ENCODE measurements at places on chromosomes 2 and 18.

GRCh38 chr18:9577361-9577760 is 37.0 kb downstream of the PPP4R1 start:
- DNase-seq, result no peak

DNA sequence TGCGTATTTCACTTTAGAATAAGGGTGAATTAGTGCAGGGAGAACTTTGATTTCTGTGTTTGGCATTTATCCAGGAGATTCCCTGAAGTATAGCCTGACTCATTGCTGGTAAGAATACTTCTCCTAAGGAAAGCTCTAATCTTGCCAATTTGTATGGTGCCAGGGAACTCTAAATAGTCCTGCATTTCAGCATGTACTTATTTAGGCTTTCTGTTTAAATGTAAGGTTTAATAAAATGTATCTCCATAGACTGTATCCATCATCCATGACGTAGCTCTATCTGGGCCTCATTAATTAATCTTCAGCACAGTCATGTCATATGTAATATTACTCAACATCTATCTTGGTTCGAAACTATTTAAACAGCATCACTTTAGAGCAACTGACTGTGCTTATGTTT is 127.7 kb downstream of the DOK6 start:
- DNase-seq, result no peak

GRCh38 chr2:201715459-201715858 is 17.0 kb upstream of the MPP4 start:
- no peak for DNase-seq

GRCh38 chr2:12347066-12347493 is 369.7 kb upstream of the TRIB2 start:
- no peak for DNase-seq

- DNase-seq, result no peak
These were observed 40.6 kb upstream of the TWSG1 start for GRCh38 chr18:9293948-9294347.

DNA sequence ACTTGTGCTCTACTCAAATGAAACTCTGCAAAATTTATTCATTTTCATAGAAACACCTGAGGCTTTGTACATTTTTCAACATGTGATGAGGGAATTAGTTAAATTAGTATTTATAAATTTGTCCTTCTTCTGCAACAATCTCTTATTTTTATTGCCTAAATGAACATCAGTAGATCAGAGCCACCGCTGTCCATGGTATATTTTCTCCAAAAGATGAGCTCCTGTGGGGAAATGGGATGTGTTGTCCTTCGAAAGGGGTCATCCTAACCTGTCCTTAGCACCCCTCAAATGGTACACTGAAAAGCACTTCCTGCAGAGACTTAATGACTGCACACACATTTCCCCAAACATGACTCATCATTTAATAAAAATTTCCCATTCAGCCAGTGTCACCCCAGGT is 714.6 kb downstream of the MBD2 start:
- DNase-seq, result no peak

DNA sequence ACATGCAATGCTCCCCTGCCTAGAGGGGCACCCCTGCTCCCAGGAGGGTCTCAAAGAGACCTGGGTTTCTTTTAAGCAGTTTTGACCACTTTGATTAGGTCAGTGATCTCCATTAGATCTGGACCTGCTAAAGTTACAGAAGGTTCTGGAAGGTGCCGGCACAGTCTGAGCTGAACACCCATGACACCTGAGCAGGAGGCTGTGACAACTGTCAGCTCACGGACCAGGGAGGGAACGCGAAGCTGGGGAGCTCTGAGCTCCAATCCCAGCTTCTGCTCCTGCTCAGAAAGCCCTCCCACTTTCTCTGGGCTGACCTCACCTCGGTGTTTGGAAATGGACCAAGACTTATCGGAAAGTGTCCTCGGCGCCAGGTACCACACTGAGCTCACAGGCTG is 113.8 kb downstream of the NFATC1 start:
- DNase-seq, result no peak

GRCh38 chr2:173854840-173855239 is 110.3 kb downstream of the SP3 start:
- no peak for DNase-seq

DNA sequence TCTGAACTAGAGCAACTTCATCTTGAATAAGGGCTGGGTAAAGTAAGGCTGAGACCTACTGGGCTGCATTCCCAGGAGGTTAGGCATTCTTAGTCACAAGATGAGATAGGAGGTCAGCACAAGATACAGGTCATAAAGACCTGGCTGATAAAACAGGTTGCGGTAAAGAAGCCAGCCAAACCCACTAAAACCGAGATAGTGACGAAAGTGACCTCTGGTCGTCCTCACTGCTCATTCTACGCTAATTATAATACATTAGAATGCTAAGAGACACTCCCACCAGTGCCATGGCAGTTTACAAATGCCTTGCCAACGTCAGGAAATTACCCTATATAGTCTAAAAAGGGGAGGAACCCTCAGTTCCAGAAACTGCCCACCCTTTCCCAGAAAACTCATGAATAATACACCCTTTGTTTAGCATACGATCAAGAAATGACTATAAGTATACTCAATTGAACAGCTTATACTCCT is 109.1 kb downstream of the FIGN start:
- no peak for DNase-seq

DNA sequence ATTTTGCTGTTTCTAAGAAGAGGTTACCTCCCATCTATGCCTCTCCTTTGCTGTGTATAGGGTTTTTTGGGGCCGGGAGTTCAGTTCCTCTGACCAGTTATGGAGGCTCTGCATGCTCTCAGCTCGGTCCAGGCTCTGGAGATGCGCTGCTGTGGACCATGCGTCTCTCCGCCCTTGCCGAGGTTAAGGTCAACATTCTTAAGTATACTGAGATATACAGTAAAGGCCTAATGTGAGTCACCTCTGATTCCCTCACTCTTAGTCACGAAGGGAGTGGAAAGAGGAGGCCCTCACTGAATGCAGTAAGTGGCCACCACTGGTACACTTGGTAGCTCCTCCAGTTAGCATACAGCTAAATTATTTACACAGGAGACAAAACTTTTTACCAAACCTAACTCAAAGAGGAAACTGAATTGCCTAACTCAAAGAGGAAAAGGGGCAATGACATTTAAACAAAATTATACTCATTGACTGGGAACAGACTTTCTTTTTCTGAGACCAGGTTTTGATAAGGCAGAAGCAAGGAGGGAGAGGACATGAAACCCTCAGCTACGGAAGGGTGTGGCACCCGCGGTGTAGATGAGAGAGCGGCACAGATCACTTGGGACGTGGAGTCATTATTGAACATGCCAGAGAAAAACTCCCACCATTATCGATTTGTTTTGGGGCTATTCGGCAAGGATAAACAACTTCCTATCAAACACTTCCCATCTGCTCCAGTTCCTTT is 98.7 kb downstream of the COPS8 start:
- DNase-seq, result no peak

- no peak for DNase-seq
These were observed 37.0 kb downstream of the PUM2 start for GRCh38 chr2:20313659-20314058.

DNA sequence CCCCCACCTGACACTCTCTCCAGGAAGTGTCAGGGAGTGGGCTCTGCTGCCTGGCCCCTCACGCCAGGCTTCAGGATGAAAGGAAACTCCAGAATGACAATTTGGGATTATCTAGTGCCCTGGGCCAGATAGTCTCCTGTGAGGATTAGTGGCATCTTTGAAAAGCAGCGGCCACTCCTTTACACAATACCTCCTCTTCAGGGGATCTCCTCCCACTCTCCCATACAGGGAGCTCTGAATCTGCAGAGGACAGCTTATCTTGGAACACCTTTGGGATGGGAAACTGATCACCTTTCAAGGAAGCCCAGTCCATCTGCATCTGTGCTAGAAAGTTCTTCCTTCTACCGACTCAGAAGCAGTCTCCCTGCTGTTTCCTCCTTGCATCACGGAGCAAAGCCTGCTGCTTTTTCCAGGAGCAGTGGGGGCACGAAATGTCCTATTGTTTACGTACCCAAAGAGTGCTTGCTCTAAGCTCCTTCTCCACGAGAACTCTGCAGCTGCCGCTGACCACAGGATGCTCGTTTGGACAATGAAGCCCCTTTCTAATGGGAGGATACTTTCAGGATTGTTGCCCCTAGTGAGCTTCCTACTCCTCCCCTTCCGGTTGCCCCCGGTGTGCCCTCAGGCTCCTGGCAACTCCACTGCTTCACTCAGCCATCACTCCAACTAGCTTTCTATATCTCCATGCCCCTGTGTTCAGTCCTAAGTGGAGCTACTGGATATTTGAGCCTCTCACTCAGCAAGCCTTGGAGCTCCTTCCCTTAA is 31.5 kb downstream of the SIX3 start:
- no peak for DNase-seq

DNA sequence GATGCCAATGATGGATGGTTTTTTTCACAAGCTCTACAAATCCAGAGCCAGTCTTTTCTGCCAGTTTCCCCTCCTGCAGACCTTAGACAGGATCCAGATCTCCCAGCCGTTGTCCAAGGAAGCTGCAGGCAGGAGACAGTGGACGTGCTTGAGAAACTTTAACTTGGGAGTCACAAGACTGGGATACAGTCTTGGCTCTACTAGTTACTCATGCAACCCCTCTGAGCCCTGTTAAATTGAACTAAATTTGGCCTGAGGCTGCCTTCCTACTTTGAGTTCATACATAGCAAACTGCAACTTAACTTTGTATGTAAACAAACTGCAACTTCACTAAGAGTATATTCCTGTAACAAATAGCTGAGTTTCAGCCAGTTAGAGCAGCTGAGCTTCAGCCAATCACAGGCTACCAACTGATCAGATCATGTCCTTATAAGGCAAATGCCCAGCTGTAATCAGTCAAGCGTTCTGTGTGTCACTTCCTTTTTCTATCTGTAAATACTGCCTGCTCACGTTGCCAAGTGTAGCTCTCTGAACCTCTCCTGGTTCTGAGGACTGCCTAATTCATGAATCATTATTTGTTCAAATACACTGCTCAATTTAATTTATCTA is 140.9 kb downstream of the CAPN13 start:
- DNase-seq, result no peak

DNA sequence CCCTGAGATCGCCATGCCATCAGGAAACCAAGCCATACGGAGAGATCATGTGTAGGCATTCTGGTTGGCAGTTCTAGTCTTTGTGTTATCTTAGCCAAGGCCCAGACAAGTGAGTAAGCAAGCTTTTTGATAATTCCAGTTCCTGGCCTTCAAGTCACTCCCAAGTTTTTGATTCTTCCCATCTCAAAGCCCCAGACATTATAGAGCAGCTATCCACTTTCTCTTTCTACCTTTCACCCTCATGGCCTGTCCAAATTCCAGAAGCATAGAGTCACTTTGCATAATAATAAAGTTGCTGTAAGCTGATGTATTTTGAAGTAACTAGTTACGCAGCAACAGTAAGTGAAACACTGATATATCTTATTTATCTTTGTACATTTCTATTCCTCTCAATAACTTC is 26.8 kb upstream of the IL1RL1 start:
- no peak for DNase-seq

GRCh38 chr2:108923019-108923700 is 65.9 kb downstream of the EDAR start:
- DNase-seq, result no peak

- DNase-seq, result no peak
These were observed 84.7 kb downstream of the NEDD4L start for GRCh38 chr18:58128381-58129374.

DNA sequence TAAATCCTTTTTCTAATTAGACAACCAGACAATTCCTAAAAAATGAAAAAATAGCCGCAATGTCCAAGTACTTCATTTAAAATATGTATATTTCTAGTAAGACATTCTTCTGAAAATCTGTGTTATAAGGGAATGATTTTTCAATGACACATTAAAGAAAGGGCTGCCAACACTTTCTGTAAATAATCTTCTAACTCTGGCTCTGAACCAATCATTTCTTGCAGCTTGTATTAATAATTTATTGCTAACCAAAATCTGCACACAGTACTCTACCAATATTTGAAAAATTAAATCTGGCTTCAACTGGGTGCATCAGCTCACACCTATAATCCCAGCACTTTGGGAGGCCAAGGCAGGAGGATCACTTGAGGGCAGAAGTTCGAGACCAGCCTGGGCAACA is 8.3 kb downstream of the NFU1 start:
- no peak for DNase-seq

GRCh38 chr2:64145119-64145518 is 899 bp upstream of the PELI1 start:
- no peak for DNase-seq

DNA sequence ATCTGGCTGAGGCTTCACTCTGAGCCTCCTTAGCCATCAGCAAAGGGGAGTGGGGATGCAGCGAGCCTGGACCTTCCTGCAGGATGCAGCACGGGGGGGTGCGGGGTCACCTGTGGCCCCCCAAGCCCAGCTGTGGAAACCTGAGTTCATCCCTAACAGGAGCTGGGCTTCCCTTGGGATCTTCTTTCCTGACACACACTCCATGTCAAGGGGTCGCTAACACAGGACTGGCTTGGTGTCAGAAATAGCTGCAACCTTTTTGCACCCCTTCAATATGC is 174.7 kb downstream of the RTP5 start:
- no peak for DNase-seq

GRCh38 chr2:97932975-97933662 is 62.6 kb downstream of the TMEM131 start:
- no peak for DNase-seq

Data from activated CD8-positive, alpha-beta memory T cell treated with anti-CD3 and anti-CD28 coated beads for 1 hour (primary cell).